ENCODE measurements at places on chromosomes 1 and 21.

- no peak for DNase-seq
Observed at GRCh38 chr21:42366292-42367010, at the start of gene TFF1. TSS of gene TFF1 (minus strand) at chr21:42366535. CDS start at chr21:42366495, 40 bp downstream.

- DNase-seq, result no peak
Observed at GRCh38 chr1:59076612-59077011, 220.3 kb upstream of the FGGY start.

DNA sequence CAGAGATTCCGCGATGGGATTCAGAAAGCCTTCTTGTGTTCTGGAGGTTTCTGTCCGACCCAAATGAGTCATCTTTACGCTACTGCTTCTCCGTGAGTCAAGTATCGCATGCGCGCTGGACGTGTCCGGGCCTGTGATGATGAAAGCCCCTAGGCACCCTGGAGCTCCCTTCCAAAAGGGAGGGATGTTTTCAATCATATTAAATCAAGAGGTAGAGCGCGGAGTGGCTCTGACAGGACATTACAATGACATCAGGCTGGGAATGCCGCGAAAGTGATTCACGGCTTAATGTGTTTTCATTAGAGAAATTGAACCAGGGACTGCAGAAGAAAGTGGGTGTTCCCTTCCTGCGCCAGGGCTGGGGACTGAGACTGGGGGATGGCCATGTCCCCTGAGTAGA lies 48.5 kb downstream of the AJAP1 start:
- DNase-seq, result no peak

DNA sequence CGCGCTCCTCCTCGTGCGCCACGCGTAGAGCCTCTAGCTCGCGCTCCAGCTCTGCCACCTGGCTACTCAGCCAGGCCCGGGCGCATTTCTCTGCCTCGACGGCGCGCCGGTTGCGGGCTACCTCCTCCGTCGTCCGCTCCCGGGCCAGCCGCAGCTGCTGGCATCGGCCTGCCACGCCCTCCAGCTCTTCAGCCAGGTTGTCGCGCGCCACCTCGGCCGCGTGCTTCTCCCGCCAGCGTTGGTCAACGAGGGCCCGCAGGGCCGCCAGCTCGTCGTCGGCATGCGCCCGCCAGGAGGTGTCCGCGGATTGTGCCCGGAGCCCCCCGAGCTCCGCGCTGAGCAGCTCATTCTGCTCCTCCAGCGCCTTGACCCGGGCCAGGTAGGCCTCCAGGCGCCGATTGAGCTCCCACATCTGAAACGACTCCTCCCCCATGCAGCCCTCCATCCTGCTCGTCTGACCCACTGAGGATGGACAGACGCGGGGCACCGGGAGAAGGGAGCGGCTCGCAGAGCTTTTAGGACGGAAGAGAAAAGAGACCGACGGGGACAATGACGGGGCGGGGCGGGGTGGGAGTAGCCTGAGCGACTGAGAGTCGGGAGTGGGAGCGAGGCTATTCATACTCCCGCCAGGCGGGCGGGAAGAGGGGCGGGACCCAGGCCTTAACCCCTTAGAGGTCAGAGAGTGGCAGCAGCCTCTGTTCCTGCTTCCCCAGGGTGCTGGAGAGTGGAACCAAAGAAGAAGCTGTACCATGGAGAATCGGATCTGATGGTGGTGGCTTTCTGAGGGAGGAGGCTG lies at the start of gene NES:
Gene NES (minus strand): TSS at position 588 of the 796 bp plus-strand sequence. CDS start 143 bp downstream, at position 445.
- DNase-seq, result peak; percentile 48

DNA sequence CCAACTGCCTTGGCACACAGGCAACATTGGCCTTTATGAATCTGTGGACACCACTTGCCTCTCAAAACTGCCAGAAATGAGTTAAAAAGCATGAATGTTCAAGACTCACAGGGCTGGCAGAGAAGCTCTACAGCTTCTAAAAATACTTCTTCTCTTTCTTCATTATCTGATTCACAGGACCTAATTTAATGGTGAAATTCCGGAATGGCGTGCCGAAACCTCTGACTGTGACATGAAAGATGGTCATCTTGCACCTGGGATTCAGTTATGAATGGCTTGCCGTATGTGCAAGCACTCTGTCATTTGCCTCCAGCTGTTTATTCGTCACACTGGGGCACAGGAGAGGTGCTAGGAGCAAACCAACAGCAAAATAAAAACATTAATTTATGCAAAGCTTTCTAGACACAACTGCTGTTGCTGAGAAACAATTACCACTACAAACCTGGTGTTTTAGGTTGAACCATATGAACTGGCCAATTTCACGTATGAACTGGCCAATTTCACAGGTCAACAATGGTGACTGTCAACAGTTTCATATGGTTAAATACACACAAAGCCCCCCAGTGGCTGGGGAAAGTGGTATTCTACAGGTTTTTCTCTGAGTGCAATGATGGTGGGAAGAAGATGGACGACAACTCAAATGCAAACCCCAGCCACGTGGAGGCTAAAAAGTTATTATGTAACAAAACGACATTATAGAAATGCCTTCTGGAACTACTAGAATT lies 648.3 kb downstream of the KIF26B start:
- no peak for DNase-seq
